ENCODE measurements at places on chromosomes 12 and 14. TPM values are rescaled to one million over a fixed set of nuclear protein-coding genes. Genes with fewer than 3 reads are reported as not detected.

GRCh38 chr12:67394550-67394949 is 125.4 kb downstream of the CAND1 start:
- DNase-seq: peak; percentile 36

NINJ2 gene
- 2.2 TPM for polyA plus RNA-seq

KRT84 gene
- polyA plus RNA-seq: not detected

DNA sequence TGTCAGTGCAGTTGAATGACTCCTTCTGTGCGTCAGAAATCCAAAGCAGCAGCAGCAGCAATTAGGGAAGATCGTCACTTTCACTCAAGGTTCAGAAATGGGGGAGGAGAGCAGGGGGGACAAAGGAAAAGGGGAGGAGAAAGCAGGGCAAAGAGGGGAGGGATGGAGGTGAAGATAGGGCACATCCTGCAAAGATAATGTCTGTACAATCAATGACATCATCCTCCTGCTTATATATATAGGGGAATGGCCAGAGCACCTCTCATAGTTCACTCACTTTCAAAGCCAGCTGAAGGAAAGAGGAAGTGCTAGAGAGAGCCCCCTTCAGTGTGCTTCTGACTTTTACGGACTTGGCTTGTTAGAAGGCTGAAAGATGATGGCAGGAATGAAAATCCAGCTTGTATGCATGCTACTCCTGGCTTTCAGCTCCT is at the start of gene NTS:
Gene NTS, plus strand, starts transcription at position 265 of the 431 bp plus-strand sequence. Its CDS starts 109 bp downstream, at position 374.
- DNase-seq: no peak

- DNase-seq: no peak
These were observed 164.1 kb downstream of the SPTSSA start for GRCh38 chr14:34297786-34298520.

NXPH4 gene
- polyA plus RNA-seq: 1.2 TPM

- no peak for DNase-seq
These were observed 364.3 kb upstream of the DDHD1 start for GRCh38 chr14:53517270-53517960.

GRCh38 chr12:93880853-93881522 is 203.8 kb downstream of the CRADD start:
- DNase-seq: no peak

GRCh38 chr12:111692575-111693210 is 6.8 kb downstream of the ACAD10 start:
- no peak for DNase-seq

DNA sequence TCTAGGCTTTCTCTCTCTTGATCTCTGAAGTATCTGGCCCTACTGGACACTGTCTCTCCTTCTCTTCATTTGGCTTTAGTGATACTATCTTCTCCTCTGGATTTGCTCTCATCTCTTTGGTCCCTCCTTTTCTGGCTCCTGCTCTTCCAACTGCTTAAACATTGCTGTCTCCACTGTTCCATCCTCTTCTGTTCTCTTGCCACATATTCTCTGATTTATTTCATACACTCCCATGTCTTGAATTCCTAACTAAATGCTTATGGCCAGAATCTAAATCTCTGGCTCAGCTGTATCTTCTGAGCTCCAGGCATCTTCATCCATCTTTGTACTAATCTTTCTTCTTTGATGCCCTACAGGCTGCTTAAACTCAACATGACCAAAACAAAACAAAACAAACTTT is 25.5 kb upstream of the PCED1B start:
- no peak for DNase-seq

DNA sequence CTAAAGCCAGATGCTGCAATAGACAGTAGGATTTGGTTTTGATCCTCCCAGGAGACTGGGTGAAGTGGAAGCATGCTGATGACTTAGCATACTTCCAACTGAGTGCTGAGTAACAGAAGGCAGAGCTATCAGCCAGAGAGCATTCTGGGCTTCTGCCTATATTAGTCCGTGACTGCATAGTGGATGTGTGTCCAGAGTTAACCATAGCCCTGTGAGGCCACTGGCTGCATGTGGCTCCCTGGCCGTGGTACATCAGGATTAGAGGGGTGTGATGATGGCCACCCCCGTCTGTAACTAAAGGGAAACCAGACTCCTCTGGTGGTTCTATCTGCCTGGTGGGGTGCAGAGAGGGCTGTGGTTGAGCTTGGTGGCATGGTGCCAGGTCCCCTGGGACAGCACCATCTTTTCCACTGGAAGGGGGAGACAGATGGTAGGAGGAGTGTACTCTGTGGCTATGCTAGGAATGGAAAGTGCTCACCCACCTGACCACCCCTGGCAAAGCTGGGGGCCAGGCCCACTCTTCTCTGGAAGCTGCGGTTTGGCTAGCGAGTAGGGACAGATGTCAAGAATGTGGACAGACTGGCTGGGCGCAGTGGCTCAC is 27.4 kb downstream of the ABCD4 start:
- DNase-seq: no peak

- DNase-seq: no peak
These were observed 5.5 kb upstream of the GPR132 start for GRCh38 chr14:105070760-105071137.

GRCh38 chr12:3605692-3606091 is 114.7 kb downstream of the PRMT8 start:
- DNase-seq: no peak

DNA sequence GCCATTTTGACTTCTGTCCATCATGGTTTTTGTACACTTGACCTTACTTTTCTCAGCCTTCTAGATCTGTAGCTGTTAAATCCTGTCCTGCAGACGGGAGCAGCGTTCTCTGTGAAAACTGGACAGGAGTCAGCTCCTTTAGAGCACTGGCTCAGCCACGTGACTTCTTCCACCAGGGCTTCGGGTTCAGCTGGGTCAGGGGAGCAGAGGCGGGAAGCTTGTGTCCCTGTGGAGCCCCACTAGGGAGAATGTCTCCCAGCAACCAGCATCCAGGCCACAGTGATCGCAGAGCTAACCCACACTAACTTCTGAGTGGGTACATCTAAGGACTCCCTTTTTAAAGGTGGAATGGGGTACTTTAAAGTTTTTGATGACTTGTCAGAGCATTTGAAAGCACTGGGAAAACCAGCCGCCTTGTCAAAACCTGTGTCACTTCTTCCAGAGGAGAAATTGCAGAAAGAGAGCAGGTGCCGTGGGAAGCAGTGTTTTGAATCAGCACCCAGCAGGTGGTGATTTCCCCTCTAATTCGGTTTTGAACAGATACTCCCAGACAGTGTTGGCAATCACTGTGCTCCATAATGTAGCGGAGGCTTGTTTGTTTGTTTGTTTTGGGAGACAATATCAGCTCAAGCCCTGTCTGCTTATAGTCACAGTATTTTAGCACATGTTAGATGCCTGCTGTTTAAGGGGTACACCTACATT is 17.9 kb downstream of the DERA start:
- no peak for DNase-seq

All from left lung (tissue), 14 donors.